ENCODE measurements at places on chromosomes 3 and 15.

DNA sequence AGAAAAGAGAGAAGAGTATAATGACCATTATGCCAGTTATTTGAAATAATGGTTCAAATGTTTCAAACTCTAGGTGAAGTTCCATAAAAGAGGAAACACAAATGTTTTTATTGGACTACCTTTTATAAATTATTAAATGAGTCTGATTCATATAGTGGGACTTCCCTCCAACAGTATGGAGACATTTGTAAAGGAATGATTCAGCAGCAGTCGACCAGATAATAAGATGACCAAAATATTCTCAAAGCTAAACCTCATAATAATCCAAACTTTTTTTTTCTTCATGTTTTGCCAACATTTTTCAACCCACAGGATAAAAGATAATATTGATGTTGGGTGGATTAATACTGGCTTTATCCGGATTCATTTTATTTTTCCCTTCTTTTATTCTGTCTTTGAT, 18.8 kb downstream of the TIPARP start:
- no peak for DNase-seq

DNA sequence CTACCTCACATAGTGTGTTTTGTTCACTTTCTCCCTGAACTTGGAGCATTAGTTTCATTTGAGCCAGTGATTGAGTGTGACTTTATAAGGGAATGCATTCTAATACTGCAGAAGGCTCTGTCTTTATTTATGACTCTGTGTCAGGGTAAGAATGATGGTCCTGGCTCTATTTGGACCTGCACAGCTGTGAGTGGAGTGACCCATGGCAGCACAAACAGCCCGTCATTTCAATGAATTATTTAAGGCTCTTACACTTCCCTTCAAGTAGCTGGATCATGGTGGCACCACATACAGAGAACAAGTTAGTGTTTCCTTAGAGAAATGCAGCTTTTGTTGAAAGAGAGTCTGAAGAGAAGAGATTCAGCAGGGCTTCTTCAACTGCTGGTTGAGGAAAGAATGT, 16.4 kb downstream of the TMEM108 start:
- DNase-seq, result no peak

DNA sequence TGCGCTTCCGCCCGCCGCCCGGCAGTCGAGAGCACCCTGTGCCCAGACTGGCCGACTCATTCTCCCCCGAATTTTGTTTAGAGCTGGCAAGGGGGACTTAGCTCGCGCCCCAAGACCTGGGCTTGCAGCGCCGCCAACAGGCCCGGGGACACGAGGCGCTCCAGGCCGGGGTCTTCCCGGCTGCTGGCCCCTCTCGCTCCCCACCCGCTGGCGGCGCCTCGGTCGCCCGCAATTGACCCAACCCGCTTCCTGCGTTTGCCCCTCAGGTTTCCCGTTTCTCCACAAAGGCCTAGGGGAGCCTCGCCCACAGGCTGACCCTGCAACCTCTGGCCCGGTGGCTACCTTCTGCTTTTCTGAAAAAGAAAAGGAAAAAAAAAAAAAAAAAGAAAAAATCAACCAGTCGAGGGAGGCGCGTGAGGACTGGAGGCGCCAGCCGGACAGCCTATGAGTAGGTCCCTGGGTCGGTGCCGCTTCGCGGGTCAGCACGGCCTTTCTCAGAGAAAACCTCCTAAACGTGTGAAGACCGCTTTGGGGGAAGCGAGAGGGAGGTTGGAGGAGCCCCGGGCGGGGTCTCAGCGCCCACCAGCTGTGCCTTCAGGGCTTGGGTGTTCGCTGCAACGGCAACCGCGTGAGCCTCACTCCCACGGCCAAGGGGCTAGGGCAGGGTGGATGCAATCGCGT, 7.2 kb downstream of the FOXL2 start:
- no peak for DNase-seq

DNA sequence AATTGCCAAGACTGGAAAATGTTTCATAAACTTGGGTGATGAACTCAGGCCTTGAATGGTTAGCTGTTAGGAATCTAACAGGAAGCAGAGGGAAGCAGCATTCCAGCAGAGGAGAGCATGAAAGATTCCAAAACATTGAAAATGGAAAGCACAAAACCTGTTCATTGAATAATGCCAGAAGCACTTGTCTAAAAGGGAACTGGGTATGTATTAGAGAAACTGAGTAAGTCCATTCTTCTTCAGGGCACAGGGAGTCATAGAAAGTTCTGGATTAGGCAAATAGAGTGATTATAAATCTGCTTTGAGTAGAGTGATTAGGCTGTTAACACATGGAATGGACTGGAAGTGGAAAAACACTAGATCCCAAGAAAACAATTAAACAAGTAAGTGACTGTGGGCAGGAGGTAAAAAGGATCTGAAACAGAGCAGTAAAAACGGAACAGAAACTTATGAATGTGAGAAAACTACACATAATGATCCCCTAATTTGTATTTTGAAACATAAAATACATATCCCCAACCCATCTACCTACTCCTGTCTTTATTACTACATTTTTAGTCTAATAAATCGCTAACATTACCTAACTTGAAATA, 343.4 kb downstream of the TBC1D5 start:
- DNase-seq, result no peak

- no peak for DNase-seq
Measured at GRCh38 chr3:190183121-190183520, 62.4 kb upstream of the P3H2 start.

GRCh38 chr3:1195947-1196346, 103.1 kb downstream of the CNTN6 start:
- no peak for DNase-seq

GRCh38 chr3:184229394-184230080, at the start of gene VWA5B2:
Gene VWA5B2, plus strand, starts transcription at chr3:184229585. Its CDS starts 944 bp downstream, at chr3:184230529.
- DNase-seq, result peak; percentile 68

- DNase-seq, result no peak
Measured at GRCh38 chr3:132654721-132655120, 4.9 kb downstream of the ACAD11 start.

- no peak for DNase-seq
Measured at GRCh38 chr15:23484870-23485269, 37.8 kb upstream of the GOLGA6L2 start.

GRCh38 chr15:62878070-62878469, 164.5 kb upstream of the TPM1 start:
- no peak for DNase-seq

DNA sequence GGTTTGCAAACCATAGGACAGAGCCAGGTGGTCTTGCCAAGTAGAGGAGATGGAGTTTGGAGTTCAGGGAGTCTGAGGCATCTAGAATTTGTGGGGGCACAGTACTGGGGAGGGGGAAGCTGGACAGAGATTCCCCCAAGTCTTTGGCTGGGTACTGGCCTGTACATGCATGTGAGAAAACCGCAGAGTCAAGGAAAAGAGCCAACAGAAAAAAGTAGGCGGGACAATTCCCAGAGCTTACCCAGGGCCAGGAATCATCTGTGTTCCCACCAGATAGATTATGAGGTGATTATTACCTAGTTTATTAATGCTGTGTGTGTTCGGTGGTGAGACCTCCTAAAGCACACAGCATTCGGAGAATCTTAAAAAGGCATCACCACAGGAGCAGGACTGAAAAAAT, 11.3 kb downstream of the LYSMD4 start:
- no peak for DNase-seq

- DNase-seq, result no peak
Measured at GRCh38 chr15:67520321-67521028, 456 bp upstream of the C15orf61 start.

GRCh38 chr3:45610119-45610518, 15.6 kb downstream of the LIMD1 start:
- DNase-seq, result no peak

DNA sequence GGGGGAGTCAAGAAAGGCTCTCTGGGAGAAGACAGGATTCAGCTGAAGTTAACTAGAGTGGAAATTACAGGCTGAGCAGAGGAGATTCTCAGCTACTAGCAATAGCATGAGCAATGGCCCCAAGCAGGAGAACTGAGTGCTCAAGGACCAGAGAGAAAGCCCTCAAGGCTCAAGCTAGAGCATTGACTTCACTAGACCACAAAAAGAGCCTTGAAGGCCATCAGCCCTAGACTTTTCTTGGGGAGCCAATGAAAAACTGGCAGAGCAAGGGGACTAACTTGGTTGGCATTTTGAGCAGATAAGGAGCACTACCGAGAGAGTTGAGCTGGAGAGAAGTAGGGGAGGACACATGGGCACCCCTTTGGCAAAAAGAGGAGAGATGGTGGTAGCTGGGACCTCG, 277.6 kb downstream of the FEZF2 start:
- no peak for DNase-seq

DNA sequence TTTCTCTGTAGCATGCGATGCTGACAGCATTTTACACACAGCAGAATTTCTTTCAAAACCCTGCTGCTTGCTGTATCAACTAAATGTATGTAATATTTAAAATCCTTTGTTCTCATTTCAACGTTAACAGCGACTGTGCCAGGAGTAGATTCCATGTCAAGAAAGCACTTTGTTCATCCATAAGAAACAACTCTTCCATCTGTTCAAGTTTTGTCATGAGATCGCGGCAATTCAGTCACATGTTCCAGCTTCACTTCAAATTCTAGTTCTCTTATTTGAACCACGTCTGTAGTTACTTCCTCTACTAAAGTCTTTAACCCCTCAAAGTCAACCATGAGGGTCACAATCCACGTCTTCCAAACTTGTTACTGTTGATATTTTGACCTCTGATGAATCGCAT, 50.6 kb downstream of the SMARCC1 start:
- no peak for DNase-seq

DNA sequence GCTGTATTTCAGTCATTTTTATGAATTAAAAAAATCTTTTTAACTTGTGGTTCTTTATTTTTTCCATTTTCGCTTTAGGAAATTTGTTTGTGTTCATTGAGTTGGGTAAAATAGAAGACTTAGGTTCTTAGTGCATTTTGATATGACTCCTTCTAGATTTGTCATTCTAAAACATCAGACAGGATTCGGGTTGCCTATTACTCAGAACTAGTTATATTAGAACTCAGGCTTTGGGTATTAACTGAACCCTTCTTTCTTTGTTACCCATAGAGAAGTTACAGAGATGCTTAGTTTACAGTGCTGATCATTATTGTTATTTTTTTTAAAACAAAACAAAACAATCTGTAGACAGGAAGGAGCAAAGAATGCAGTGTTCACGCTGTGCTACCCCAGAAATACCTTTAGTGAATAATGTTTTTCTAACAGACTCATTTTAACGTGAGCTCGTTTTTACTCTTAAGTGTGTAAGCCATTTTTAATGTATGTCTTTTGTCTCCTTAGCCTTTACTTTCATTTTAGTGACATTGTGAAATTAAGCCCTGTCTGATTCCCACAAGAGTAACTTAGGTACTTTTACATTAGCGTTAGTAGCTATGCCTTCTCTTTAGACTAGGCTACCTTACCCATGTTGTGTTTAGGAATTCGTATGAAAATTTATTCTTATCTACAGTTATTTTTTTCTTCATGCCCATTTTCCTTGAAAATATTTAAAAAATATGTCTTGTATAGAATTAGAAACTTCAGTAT, 53.4 kb downstream of the CMC1 start:
- DNase-seq, result no peak

- DNase-seq, result no peak
Measured at GRCh38 chr3:188711881-188712247, 459.9 kb upstream of the TPRG1 start.

- DNase-seq, result no peak
Measured at GRCh38 chr3:41198046-41198445, 1.3 kb upstream of the CTNNB1 start.

DNA sequence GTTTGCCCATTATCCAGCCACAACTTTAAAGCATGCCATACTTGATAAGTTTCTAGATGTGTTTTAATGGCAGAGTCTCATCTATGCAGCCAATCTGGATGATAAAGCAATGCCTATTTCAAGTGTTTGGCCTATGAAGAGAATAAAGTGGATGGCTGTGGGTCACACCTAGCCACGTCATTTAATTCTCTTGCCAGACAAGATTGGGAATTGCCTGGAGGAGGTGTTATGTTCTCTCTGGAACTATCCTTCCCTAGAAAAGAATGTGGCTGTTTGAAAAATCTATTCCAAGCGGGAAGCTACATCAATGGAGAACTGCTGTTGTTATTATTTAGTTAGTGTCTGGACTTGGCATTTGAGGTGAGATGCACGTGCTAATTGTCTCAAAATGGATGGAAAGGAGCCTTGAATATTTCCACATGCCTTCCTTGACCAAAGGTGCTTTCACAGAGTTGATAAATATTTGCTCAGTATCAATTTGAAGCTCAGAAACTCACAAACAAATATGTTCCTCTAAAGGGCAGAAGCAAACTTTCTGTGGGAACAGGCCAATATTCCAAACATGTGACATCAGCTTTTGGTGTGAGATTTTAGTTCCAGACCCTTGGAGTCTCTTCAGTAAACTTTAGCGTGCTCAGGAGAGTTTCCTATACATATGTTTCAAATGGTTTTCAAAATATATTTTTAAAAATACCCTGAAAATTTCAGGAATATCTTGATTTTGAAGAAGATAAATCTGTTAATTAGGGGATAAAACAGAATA, 510.6 kb upstream of the SGO1 start:
- no peak for DNase-seq

DNA sequence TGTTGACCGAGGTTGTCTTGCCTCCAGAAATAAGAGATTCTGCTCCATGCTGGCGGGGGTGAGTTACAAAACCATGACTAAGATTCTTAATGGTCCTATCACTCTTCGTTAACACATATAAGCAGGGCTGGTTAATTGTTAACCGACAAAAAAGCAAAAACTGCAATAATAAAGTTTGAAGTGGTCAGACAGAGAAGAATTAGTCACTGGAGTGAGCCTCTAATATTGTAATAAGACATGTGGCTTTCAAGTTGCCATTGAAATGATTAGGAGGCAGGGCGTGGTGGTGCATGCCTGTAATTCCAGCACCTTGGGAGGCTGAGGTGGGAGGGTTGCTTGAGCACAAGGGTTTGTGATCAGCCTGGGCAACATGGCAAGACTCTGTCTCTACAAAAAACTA, 78.4 kb upstream of the NR2F2 start:
- DNase-seq, result no peak

DNA sequence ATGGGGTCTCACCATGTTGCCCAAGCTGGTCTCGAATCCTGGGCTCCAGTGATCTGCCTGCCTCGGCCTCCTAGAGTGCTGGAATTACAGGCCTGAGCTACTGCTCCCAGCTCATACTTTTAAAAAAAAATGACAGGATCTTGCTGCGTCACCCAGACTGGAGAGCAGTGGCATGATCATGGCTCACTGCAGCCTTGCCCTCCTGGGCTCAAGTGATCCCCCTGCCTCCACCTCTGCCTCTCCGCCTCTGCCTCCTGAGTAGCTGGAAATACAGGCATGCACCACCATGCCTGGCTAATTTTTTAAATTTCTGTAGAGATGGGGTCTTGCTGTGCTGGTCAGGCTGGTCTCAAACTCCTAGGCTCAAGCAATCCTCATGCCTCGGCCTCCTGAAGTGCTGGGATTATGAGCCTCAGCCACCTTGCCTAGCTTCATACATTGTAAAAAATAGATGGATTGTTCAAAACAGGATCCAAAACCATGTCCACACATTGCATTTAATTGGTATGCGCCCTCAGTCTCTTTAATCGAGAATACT, 8.9 kb downstream of the PHLDB2 start:
- DNase-seq, result no peak

Data from central memory CD4-positive, alpha-beta T cell (primary cell).